ENCODE measurements at places on chromosomes 7 and 10.

DNA sequence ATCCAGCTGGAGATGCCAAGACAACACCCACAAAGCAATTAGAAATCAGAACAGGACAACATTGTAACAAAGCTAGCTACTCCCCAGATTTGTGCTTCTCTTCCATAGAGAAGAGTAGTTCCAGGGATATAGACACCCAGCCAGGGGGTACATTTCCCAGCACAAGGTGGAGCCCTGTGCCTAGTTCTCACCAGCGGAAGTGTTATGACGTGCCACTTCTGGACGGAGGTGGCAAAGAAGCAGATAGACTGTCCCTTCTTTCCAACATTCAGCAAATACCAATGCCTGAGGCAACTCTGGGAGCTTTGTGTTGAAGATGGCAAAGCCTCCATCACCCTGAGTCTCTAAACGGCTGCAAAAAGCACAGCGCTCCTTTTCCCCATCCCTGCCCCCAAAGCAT, 23.4 kb upstream of the GSAP start:
- no peak for DNase-seq

GRCh38 chr10:92027141-92027540, 103.6 kb downstream of the BTAF1 start:
- no peak for DNase-seq

- DNase-seq: no peak
These were observed 88.3 kb upstream of the PIK3CG start for GRCh38 chr7:106776618-106777347.

DNA sequence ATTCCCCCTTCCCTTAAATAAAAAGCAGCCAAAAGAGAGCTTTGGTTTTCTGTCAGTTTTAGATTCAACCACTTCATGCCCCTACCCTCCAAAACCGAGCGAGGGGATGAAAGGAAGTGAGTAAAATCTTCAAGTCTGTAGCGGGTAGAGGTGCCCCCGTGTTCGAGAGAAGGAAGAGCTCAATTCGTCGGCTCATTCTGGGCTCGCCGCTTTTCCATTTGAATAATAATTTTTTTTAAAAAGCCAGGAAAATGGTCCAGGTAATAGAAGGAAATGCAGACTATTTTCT, 436.2 kb upstream of the GALNT17 start:
- peak; percentile 56 for DNase-seq

DNA sequence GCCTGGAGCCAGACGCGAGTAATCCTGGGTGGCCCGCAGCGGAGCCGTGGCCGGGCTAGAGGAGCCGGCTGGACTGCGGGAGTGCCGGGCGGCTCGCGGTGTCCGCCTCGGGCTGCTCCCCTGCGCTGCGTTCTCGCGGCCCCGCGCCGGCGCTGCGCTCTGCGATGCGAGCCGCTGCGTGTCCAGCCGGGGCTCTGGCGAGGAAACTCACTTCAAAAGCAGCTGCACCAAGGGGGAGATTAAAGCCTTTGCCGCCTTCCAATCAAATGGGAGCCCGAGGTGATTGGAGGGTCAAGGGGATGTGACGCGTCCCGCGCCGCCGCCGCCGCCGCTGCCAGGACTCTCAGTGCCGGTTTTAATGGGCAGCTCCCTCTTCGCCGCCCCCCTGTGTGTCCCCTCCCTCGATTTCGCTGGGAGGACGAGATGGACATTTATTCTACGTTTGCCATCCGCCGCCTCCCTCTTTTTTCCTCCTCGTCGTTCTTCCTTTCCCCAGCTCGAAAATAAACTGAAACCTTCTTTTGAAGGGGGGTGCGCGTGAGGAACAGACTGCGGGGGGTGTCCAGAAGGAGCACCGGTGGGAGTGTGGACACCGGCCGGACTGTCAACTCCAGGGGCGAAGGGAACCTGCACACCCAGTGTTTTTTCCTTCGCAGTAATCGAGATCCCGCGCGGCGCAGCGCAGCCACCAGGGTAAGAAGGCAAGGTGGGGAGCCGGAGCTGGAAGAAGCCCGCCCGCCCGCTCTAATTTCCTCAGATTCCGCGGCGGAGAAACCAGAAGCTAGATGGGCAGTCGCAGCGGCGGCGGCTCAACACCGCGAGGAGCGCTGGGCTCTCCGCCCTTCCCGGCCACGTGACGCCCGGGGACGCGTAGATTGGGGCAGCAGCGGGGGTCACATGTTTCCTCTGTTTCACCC, at the start of gene ZNF503:
TSS of gene ZNF503 (minus strand) at position 196 of the 917 bp plus-strand sequence. CDS start 345 bp downstream, outside the sequence.
- no peak for DNase-seq

DNA sequence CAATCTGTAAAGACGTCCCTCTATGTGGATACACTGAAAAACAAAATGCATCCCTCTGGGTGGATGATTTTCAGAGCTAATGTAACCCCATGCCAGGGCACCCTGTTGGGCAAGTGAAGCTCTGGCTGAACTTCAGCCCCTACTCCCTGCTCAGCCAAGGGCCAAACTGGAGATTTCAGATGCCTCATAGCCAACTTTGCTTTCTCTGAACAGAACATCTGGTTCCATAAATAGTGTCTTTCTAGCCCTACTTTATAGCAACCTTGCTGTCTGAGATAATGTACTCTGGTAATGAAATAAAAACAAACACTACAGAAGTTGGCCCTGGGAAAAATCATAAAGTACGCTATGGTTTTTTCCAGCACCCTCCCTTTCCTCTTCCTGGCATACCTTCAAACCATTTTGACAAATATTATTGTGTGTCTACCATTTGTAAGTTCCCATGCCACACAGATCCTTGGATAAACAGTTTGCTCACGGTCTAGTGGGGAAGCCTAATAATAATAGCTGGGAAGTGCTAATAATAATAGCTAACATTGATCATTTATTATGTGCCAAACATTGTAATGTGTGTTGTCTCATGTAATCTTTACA, 3.4 kb downstream of the ENTPD1 start:
- DNase-seq: no peak

GRCh38 chr7:78124216-78124615, 325.6 kb downstream of the PHTF2 start:
- DNase-seq: no peak

DNA sequence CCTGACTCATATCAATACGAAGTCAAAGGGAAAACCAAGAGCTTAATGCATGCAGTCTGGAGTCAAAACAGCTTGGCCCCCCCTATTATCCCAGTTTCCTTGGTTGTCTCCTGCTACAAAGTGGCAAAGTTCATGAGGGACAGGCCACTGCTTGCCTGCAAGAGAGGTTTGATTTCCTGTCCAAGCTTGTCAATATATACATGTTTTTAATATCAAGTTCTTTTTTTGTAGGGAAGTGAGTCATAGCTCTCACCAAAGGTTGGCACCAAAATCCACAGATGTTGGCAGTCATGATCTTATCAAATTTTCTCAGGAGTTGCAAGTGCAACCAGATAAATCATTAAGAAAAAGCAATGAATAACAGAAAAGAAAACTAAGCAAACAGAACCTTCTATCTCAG, 176.8 kb downstream of the COBL start:
- no peak for DNase-seq

- DNase-seq: no peak
These were observed 8.2 kb downstream of the CCSER2 start for GRCh38 chr10:84336406-84337090.

- no peak for DNase-seq
These were observed 243.6 kb upstream of the GRB10 start for GRCh38 chr7:51026341-51026740.

GRCh38 chr10:62610649-62611229, 193.8 kb upstream of the ADO start:
- peak; percentile 68 for DNase-seq

GRCh38 chr10:61399406-61399805, 53.8 kb downstream of the TMEM26 start:
- no peak for DNase-seq

DNA sequence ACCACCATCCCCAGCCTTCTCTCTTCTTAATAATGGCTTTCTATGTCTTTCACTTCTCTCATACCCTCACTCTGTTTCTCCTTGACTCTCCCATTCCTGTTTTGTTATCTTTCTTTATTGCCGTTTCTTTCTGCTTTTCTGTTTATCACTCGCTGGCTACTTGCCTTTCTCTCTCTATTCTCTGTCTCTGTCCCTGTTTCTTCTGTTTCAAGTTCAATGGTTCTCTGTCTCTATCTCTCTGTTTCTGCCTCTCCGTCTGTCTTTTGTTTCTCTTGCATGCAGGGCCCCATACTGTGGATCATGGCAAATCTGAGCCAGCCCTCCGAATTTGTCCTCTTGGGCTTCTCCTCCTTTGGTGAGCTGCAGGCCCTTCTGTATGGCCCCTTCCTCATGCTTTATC, at the start of gene OR6V1:
TSS of gene OR6V1 (plus strand) at position 301 of the 400 bp plus-strand sequence. CDS start at position 301, 0 bp downstream.
- no peak for DNase-seq

DNA sequence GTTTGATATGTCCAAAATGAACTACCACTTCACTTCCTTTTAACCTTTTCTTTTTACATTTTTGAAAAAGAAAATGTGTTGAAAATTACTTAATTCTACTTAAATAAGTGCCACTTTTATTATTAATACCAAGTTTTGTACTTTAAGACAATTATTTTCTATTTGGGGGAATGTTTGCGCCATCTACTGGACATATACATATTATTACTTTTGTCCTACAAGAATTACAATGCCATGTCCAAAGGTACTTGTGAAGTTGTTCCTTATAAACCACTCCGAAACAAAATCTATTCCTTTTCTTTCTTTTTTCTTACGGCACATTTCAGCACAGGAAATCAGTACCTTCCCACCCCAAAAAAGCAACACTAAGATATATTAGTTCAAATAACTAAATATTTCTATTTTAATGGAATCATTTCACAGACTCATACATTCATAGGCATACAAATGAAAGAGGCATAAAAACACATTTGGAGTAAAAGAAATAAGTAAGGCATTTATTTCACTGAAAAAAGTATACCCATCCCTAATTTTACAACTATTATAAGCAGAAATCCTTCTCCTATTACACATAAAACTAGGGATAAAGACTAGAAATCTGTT, 169.9 kb downstream of the RNF133 start:
- DNase-seq: no peak

DNA sequence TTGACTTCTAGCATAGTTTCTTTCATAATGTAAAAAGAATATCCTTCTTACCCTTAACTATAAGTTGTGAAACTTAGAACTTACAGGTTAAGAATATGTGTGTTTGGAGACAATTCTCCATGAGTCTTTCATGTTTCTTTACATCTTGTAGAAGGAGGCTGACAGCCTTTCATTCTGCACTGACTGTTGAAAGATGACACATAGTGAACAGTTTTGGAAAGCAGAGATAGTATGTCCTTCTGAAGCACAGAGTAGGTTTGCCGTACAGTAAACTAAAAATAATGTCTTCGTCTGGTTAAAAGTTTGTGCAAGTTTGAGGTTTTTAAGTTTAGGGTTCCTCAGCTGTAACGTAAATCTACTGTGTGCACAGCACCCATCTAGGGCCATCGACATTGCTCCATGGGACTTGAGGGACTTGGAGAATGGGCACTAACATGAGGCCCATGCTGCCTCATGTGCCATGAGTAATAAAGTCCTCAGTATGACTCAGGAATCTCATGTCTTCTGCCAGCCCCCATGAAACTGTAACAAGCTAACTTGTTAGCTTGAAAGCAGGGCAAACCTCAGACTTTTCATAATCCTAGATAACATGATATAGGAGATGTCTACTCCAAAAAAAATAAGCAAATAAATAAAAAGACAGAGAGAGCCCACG, 24.5 kb upstream of the ELAPOR2 start:
- no peak for DNase-seq

DNA sequence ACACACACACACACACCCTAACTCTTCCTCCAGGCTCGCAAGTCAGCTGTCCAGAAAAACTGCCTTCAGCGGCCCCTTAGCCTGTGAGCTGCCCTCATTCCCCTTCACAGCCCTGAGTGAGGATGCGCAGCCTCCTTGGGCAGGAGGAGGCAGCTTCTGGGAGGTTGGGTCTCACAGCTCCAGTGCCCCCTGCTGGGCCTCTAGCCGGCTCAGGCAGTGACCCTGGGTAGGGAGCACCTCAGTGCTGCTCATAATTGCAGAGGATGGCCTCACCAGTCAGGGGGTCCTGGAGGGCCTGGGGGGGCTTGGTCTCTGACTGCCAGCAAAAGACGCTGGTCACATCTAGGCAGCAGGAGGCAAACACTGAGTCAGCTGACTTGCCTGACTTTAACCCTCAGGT, 43.7 kb downstream of the ZNF273 start:
- peak; percentile 20 for DNase-seq

DNA sequence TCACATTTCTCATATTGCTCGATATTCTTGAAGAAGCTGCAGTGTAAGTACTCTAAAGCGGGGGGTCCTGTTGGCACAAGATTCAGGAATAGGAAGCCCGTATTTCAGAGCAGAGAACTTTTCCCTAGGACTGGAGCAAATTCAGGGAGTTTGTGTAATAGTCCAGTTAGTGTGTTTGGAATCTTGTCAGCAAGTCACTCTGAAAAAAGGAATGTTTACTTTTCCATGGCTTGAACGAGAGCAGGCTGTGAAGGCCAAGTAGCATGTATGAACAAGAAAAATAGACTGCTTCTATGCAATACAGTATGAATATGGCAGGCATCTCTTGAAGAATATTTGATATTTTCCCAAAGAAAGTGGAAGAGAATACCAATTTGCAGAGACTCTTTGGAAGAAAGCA, 39.8 kb downstream of the CDC123 start:
- DNase-seq: no peak

GRCh38 chr7:130907439-130907838, 173.4 kb upstream of the KLF14 start:
- no peak for DNase-seq

All from DND-41 (cell line).